ENCODE measurements at places on chromosomes 3 and 15.

GRCh38 chr3:66267031-66267430 is 46.2 kb downstream of the SLC25A26 start:
- no peak for DNase-seq

DNA sequence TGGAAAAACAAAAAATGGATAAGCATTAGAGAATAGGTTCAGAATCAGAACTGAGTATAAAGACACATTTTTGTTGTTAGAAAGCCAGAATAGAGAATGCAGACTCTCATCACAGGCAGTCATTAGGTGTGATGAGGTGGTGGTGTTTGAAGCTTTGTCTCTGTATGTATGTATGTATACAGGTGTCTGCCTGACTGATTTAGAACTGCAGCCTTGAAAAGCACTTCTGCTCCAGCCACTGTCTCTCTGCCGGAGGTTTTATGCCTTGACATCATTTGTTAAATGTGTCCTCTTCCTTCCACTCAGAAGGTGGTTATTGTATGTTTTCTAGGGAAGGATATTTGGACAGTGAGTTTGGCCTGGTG is 80.7 kb upstream of the ZBED2 start:
- DNase-seq, result no peak

GRCh38 chr3:46495901-46496456 is 1.8 kb upstream of the RTP3 start:
- DNase-seq, result no peak

- no peak for DNase-seq
Observed at GRCh38 chr15:73287019-73287418, 81.7 kb downstream of the HCN4 start.

DNA sequence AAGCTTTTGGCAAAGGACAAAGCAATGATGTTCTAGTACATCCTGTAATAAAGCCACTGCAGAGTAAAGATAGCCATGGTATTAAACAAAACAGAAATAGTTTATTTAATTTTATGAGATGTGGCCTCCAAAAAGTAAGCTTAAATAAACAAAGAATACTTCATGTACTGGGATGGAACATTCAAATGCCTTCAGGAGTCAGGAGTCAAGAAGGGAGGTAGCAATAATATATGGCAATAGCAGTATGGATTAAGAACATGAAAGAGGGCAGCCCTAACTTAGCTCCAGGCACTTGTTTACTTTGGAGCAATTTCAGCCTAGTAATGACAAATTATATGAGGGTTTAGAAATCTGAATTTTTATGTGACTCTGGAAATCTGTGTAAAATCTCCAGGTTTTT is 343.9 kb upstream of the THRB start:
- DNase-seq, result no peak

DNA sequence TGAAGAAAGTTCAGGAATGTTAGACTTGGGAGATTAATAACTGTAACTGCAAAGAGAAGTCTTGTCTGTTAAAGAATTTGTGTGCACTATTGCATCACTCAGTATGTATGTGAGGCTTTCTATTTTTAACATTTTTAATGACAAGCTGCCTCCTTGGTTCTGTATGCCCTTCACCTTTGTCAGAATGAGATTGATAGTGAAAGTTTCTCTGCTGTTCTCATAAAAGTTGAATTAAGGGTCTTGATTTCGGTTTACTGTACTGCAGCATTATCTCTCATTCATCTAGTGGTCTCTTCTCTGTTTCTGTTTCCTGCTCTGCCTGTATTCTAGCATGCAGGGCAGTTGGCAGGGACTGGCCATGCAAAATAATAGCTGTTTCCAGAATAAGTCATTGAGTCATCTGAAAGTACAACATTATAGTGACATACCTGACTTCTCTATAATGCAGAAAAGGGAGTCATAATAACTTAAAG is 454.9 kb downstream of the IL5RA start:
- no peak for DNase-seq

GRCh38 chr3:53658613-53659193 is 164.3 kb downstream of the CACNA1D start:
- DNase-seq, result no peak

DNA sequence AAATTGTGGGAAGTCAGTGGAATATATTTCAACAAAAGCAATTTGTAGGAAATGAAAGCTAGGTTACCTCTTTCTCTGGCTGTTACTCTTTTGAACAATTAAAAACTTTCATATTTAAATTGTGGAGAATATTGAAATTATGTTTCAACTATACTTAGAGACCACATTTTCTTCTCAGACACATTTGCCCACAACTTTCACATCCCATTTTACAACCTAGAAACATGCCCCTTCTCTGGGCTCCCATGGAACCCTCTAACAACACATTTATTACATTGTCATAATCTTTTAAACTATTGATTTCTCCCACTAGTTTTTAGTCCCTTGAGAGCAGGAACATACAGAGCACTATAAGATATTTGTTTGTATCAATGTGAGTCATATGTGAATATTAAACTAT is 211.7 kb upstream of the TTC14 start:
- DNase-seq, result no peak

GRCh38 chr15:67715170-67715569 is 110.1 kb upstream of the SKOR1 start:
- DNase-seq, result no peak

DNA sequence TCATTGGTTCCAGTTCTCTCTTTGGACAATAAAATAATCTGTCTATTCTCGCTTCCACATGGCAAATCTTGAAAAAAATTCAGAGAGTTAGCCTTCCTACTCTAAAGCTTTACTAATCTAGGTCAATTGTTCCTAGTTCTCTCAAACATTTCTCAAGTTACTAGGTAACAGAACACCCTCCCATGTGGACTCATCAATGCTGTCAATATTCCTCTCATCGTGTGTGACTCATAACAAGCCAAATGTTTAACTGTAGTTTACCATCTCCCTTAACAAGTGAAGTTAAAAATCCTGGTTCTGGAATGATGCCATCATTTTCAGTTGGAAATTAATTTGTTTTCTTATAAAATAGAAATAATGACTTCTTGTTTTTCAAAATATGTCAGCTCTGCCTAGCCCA is 438.6 kb downstream of the ROBO1 start:
- no peak for DNase-seq

- DNase-seq, result no peak
Observed at GRCh38 chr3:144235489-144235888, 263.9 kb downstream of the DIPK2A start.

- DNase-seq, result no peak
Observed at GRCh38 chr15:66503780-66504562, 684 bp downstream of the RPL4 start.

GRCh38 chr3:45010811-45011333 is 15.2 kb upstream of the CLEC3B start:
- no peak for DNase-seq

DNA sequence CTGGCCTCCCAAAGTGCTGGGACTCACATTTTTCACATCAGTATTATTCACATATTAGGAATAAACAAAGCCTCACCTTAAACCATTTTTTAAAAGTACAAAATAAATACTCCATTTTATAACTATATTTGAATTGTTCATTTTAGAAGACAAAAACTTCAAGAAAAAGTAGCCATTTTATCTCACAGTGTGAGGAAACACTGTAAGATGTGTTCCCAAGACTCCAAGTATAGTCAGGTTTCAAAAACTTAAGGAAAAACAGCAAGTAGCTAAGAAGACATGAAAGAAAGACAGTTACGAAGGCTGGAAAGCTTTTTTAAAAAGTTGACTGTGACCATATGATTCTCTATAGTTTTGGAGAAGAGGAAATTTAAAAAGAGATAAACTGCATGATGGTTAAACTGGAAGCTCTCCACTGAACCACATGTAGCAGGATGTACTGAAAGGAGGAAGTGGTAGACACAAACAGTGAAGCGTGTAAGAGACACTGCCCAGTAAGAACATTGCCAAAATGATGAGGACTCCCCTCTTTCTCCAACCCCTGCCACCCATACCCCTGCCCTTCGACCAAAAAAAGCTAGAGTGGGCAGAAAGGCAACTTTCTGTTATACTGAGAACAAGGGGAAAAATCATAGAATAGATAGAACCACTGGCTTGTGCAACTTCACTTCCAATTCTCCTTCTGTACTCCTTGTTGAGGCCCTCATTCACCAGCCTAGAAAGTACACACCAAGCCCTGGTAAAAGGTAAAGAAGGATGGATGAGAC is 6.2 kb upstream of the TMF1 start:
- DNase-seq, result no peak

- no peak for DNase-seq
Observed at GRCh38 chr15:77033417-77033728, 37.5 kb downstream of the TSPAN3 start.

DNA sequence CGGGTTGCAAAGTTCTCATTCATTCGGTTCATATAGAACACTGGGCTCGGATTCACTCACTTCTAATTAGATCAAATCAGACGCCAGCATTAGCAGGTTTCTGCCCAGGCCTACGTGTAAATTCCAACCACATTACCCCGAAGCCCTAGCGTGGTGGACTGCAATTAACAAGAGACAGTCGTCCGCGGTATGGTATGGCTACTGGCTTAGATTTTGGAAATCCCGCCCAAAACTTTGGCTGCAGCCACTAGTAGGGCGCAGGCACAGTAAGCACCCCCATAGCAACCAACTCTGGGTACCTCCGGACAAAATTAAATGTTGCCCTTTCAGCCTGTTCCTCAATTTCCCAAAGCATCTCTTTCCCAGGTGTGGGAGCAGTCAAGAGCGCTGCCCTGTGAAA is 771 bp downstream of the RARRES1 start:
- no peak for DNase-seq

GRCh38 chr15:99124641-99125040 is 19.8 kb downstream of the SYNM start:
- DNase-seq, result no peak

DNA sequence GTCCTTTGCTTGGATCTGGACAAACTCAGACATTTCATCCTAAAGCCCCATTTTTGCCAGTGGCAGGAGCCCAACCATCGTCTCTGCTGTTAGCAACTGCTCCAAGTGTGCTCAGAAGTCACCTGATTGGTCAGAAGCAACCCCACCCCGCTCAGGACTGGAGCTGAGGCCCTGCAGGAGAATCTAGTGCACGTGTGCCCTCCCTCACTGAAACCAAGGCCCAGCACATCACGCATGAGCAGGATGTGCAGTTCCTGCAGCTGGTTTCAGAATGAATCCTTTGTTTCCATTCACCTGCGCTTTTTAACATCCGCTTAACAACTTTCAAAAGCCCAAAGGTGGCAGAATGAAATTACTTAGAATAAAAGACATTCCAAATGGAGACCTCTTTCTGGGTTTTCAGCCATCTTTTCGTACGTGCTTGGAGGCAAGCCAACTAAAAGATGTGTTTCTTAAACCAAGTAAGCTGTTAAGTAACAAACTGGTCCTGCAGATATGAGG is 81.2 kb downstream of the SRGAP3 start:
- DNase-seq, result peak; percentile 51

GRCh38 chr15:78837131-78837530 is 25.9 kb upstream of the ADAMTS7 start:
- no peak for DNase-seq

- no peak for DNase-seq
Observed at GRCh38 chr3:126152458-126152857, 27.9 kb downstream of the ALDH1L1 start.

GRCh38 chr3:69699183-69699582 is 40.1 kb upstream of the MITF start:
- DNase-seq, result no peak

All from stimulated activated CD8-positive, alpha-beta memory T cell treated with anti-CD3 and anti-CD28 coated beads, Interleukin-7, amount 100 ng/mL, for 48 hours (primary cell).